ENCODE measurements at places on chromosomes 2 and 18.
A peak's percentile ranks its signal among the peaks of the same experiment; 100 is the strongest.

GRCh38 chr2:25293958-25294562, 47.7 kb downstream of the DNMT3A start:
- no peaks in the 10 kb centered on the region for H3K36me3 ChIP-seq
- H3K4me3 ChIP-seq, result no peak overlapping the region
- no peak for DNase-seq
- H3K27me3 ChIP-seq, result peaks cover 4% of the 10 kb centered on the region

- H3K36me3 ChIP-seq, result no peaks in the 10 kb centered on the region
Observed at GRCh38 chr2:1236606-1237005, 176.7 kb upstream of the TPO start.

- H3K36me3 ChIP-seq, result no peaks in the 10 kb centered on the region
- DNase-seq, result no peak
- no peaks in the 10 kb centered on the region for H3K27me3 ChIP-seq
Observed at GRCh38 chr2:145040433-145040832, 520.5 kb upstream of the ZEB2 start.

DNA sequence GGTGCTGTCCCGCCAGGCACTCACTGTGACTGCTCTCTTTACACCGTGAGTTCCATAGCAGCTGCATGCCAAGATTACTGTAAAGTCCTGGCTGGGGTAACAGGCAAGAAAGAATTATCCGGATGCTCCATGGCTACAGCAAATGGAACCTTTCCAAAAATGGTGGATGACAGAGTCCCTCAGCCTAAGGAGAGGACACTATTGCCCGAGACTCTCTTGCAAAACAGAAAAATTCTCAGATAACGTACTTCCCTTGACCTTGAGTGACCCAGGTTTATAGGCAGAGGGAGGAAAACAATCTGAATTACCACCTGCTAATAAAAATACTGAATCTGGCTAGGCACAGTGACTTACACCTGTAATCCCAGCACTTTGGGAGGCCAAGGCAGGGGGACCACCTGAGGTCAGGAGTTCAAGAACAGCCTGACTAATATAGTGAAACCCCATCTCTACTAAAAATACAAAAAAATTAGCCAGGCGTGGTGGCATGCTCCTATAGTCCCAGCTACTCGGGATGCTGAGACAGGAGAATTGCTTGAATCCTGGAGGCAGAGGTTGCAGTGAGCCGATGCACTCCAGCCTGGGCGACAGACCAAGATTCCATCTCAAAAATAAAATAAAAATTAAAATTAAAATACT, 4.5 kb downstream of the CYS1 start:
- H3K36me3 ChIP-seq, result no peaks in the 10 kb centered on the region
- peaks cover 9% of the 10 kb centered on the region for H3K4me1 ChIP-seq
- H3K4me3 ChIP-seq, result no peak overlapping the region
- peaks cover 19% of the 10 kb centered on the region for H3K27me3 ChIP-seq
- no peak overlapping the region for H3K27ac ChIP-seq
- no peak for DNase-seq

DNA sequence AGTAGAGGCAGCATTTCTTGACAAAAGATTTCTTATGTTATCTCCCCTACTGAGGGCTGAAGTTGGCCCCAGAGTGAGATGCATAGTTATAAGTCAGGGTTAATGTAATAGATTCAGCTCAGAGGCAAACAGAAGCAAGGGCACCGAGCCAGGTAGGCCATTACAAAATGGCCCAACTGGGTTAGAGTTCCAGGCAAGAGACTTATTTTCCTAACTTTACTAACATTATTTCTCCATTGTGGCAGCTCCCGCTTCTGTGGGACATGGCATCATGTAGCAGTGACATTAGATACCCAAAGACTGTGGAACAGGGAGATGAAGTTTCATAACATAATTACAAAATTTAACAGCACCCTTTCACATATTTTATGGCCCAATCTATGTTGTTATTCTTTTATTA, 27.1 kb downstream of the TSPYL6 start:
- no peaks in the 10 kb centered on the region for H3K4me1 ChIP-seq
- no peak overlapping the region for H3K4me3 ChIP-seq
- no peaks in the 10 kb centered on the region for H3K27me3 ChIP-seq
- peaks cover 9% of the 10 kb centered on the region for H3K36me3 ChIP-seq
- DNase-seq, result no peak
- H3K27ac ChIP-seq, result no peak overlapping the region

- H3K27ac ChIP-seq, result no peak overlapping the region
- H3K36me3 ChIP-seq, result peaks cover 6% of the 10 kb centered on the region
- peak overlapping the region; percentile 90 for H3K4me3 ChIP-seq
Observed at GRCh38 chr2:130390460-130391057, 34.7 kb downstream of the PTPN18 start.

GRCh38 chr2:120847700-120848321, 112.1 kb downstream of the GLI2 start:
- H3K27me3 ChIP-seq, result peaks cover 6% of the 10 kb centered on the region
- peaks cover 21% of the 10 kb centered on the region for H3K36me3 ChIP-seq
- H3K27ac ChIP-seq, result no peak overlapping the region
- DNase-seq, result peak; percentile 33

- H3K4me3 ChIP-seq, result no peak overlapping the region
- H3K27me3 ChIP-seq, result peaks cover 2% of the 10 kb centered on the region
- peaks cover 45% of the 10 kb centered on the region for H3K4me1 ChIP-seq
- no peak overlapping the region for H3K27ac ChIP-seq
Observed at GRCh38 chr2:152497481-152498052, 162.6 kb downstream of the FMNL2 start.

DNA sequence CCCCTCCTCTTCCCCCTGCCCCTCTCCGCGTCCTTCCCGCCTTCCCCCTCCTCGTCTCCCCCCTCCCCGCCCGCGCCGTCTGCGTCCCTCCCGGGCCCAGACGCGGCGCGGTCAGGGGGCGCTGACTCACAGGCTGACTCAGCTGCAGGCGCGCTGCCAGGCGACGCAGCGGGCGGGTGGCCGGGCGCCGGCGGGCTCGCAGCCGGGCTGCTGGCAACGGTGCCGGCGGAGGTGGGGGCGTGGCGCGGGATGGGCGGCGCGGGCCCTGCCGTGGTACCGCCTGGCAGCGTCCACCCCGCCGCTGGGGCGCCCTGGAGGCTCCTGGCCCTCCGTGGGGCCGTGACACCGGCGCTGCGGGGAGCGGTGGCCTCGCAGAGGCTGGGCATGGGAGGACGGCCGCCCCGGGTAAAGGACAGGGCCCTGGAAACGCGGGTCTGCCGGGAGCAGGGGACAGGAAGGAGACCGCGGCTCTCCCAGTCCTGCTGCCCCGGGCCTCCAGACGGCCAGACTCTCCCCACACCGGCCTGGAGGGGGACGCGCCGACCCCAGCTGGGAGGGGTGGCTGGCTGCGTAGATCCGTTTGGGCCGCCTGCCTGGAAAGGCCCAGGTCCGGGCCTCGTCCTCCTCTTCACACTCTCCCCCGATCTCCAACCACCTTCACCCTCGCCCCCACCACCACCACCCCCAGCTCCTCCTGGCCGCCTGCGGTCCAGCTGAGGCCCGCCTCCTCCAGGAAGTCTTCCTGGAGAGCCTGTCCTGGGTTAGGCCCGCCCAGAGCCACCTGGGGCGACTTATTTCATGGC, 10.0 kb upstream of the PROC start:
- H3K27me3 ChIP-seq, result no peaks in the 10 kb centered on the region
- H3K36me3 ChIP-seq, result no peaks in the 10 kb centered on the region
- H3K4me1 ChIP-seq, result peaks cover 3% of the 10 kb centered on the region
- H3K4me3 ChIP-seq, result peak overlapping the region; percentile 81

- H3K4me3 ChIP-seq, result no peak overlapping the region
- no peak for DNase-seq
- H3K27ac ChIP-seq, result no peak overlapping the region
- no peaks in the 10 kb centered on the region for H3K27me3 ChIP-seq
- no peaks in the 10 kb centered on the region for H3K36me3 ChIP-seq
- H3K4me1 ChIP-seq, result no peaks in the 10 kb centered on the region
Observed at GRCh38 chr2:18435426-18436037, 124.9 kb downstream of the RDH14 start.

- H3K27ac ChIP-seq, result no peak overlapping the region
- no peak for DNase-seq
- no peak overlapping the region for H3K4me3 ChIP-seq
- no peaks in the 10 kb centered on the region for H3K36me3 ChIP-seq
- no peaks in the 10 kb centered on the region for H3K27me3 ChIP-seq
Observed at GRCh38 chr18:35112696-35113095, 71.5 kb downstream of the MAPRE2 start.

GRCh38 chr2:166373951-166374350, 1.8 kb downstream of the SCN9A start:
- H3K27me3 ChIP-seq, result no peaks in the 10 kb centered on the region
- peaks cover 5% of the 10 kb centered on the region for H3K4me1 ChIP-seq
- H3K36me3 ChIP-seq, result no peaks in the 10 kb centered on the region
- DNase-seq, result no peak

DNA sequence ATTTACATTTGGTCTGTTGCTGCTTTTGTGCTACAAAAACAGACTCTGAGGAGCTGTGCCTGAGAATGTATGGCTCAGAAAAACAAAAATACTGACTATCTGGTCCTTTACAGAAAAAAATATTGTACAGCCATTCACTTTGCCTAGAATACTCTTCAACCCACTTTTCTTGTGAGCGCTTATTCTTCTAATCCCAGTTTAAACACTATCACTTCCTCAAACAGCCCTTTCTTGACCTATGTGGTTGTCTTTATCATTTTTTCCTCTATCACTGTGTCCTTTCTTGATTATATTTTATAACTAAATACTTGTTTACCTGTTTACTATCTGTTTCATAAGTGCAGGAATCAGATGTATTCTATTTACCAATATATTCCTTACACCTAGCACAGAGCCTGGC, 33.5 kb downstream of the CUL3 start:
- H3K4me3 ChIP-seq, result no peak overlapping the region
- DNase-seq, result no peak
- H3K27ac ChIP-seq, result no peak overlapping the region
- no peaks in the 10 kb centered on the region for H3K27me3 ChIP-seq

DNA sequence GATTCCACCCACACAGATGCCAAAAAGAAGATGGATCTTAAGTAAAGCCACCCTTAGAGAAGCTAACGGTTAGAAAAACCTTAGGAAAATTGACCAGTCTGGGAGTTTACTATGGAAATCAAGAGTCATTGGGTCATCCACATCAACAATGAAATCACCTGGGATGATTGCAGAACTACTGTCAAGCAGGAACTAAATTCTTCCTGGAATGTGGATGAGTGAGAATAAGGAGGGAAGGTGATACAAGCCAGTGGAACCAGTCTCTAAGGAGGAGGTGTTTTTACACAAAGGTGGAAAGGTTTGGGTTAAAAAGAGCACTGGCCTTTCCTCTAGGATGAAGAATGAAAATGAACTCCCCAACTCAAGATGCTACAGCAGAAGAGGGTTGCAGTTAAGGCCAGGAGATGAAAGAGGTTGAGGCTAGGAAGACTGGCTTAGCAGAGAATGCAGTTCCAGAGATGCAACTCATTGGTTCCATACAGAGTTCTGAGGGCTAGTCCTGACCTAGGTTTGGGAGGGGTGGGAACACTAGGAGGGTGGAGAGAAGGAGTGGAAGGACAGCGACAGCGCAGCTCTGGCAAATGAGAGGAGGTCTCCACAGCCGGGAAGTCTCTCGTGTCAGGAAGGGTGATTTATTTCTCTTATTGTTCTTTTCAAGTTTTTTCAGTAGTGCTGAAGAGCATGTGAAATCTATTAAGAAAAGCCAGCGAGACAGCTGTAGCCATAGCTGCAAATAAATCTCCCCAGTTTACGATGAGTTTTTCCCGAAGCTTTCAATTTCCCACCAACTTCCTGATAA, 27.7 kb upstream of the KDM3A start:
- H3K27me3 ChIP-seq, result peaks cover 3% of the 10 kb centered on the region
- H3K4me3 ChIP-seq, result no peak overlapping the region
- peaks cover 9% of the 10 kb centered on the region for H3K36me3 ChIP-seq

DNA sequence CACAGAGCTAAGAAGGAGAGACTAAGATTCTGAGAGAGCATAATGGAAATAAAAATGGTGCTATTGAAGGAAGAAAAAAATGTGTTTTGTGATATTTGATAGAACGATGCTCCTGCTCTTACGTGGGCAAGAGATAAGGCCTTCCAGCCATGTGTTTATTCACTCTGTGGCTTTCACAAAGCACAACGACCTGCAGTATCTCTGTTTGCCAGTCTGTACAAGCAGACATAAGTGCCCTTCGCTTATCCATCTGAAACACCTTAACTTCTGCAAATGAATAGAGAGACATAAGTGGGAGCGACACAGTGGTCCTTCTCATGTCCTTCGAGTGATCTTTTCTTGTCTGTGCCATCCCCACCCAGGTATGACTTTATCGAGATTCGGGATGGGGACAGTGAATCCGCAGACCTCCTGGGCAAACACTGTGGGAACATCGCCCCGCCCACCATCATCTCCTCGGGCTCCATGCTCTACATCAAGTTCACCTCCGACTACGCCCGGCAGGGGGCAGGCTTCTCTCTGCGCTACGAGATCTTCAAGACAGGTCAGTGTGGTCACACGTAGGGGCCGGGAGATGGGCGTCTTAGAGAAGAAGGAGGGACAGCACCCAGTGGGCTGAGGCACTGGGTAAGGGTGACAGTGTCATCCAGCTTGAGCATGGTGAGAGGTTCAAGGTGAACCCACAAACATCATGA, 33.7 kb downstream of the NRP2 start:
- no peak for DNase-seq
- peaks cover 63% of the 10 kb centered on the region for H3K4me1 ChIP-seq
- H3K36me3 ChIP-seq, result peaks cover 4% of the 10 kb centered on the region
- H3K27ac ChIP-seq, result peak overlapping the region; percentile 23
- peaks cover 9% of the 10 kb centered on the region for H3K27me3 ChIP-seq

- no peak overlapping the region for H3K27ac ChIP-seq
- peaks cover 3% of the 10 kb centered on the region for H3K27me3 ChIP-seq
- H3K36me3 ChIP-seq, result peaks cover 1% of the 10 kb centered on the region
Observed at GRCh38 chr2:240405133-240405532, 30.3 kb upstream of the GPC1 start.

DNA sequence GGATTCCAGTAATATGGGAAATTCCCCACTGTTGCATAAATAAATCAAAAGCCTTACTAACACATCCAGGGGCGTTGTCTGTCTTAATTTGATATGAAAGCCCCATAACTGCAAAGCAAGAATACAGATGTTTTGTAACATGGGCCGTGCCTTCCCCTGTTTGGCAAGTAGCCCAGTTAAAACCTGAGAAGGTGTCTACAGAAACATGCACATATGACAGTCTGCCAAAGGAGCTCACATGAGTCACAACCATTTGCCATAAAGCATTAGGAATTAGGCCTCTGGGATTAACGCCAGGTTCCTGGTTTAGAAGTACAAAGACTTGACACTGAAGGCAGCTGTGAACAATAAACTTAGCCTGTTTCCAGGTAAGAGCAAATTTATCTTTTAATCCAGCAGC, 43.1 kb upstream of the LONRF2 start:
- H3K36me3 ChIP-seq, result peaks cover 13% of the 10 kb centered on the region
- no peaks in the 10 kb centered on the region for H3K4me1 ChIP-seq
- no peak for DNase-seq
- no peak overlapping the region for H3K4me3 ChIP-seq
- no peak overlapping the region for H3K27ac ChIP-seq

Data from glutamatergic neuron (in vitro differentiated cells).